CD4-positive, CD25-positive, alpha-beta regulatory T cell (primary cell): ENCODE measurements at places on chromosomes 7 and 10. TPM values are rescaled to one million over a fixed set of nuclear protein-coding genes. Genes with fewer than 3 reads are reported as not detected.

GRCh38 chr10:91418416-91418815, 8.3 kb downstream of the HECTD2 start:
- no peak for DNase-seq

GRCh38 chr10:10397906-10398305, 619.8 kb upstream of the CELF2 start:
- DNase-seq, result no peak

Gene COMMD3
- total RNA-seq, result 30.6 TPM

- DNase-seq, result no peak
These were observed 17.8 kb upstream of the INSIG1 start for GRCh38 chr7:155279787-155280445.

DNA sequence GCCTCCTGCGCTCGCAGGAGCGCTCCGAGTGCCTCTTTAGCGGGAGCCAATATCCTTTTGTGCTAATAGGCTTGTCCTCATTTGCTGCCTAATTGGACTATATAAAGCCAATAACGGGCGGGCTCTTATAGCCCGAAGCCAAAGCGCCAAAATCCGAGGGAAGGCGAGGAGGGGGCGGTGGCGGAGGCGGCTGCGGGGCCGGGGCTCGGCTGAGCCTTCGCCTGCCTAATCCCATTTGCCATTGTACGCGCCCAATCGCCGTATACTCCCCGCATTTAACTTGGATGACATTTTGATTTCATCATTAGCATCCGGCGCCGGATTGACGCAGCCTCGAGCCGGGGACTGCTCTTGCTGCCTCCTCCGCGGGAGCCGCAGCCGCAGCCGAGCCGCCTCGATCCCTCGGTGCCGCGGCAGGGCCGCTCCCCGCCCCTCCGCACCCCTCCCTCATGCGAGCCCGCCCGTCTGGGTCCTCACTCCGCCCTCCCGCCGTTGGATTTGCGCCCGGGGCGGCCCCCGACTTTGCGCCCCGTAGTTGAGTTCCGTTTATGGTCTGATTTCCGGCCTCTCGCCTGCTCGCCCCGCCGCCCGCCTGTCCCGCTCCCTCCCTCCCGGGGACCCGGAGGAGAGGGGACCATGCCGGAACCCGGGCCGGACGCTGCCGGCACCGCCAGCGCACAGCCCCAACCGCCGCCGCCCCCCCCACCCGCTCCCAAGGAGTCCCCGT, at the start of gene HMX3:
TSS of gene HMX3 (plus strand) at position 556 of the 727 bp plus-strand sequence. CDS start at position 637, 81 bp downstream.
- DNase-seq, result peak; percentile 47

- no peak for DNase-seq
These were observed 11.3 kb upstream of the SMO start for GRCh38 chr7:129176916-129177710.

DNA sequence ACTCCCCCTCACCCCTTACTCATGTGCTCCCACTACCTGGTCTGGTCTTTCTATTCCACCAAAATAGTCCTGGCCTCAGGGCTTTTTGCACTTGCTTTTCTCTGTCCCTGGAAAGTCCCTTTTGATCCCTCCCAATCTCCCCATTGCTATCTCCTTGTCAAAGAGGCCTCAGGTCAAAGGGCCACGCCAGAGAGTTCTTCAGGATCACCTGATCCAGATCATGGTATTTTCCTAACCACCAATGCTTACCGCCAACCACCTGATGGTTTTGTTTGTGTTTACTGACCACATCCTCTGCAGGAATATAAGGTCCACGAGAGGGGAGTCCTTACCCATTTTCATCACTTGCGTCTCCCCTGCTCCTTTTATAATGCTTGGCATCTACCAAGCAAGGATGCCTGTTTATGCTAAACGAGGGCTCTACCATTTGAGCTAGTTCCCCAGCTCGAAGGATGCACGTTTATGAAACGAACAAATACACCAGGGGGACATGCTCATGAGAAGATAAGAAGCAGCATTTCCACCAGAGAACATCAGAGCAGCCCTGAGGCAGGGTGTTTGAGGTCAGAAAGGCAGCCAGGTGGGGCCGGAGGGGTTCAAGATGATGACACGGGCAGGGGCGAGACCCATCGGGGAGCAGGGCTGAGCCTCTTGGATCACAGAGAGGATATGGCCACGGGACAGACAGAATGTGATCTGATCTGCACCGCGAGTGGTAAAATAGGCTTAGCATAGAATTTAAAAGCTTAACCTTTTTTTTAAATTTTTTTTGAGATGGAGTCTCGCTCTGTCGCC, 43.1 kb upstream of the FOXK1 start:
- no peak for DNase-seq

- DNase-seq, result peak; percentile 87
These were observed 74.0 kb upstream of the CUX1 start for GRCh38 chr7:101743241-101743994.

Gene MSMB
- not detected for total RNA-seq

DNA sequence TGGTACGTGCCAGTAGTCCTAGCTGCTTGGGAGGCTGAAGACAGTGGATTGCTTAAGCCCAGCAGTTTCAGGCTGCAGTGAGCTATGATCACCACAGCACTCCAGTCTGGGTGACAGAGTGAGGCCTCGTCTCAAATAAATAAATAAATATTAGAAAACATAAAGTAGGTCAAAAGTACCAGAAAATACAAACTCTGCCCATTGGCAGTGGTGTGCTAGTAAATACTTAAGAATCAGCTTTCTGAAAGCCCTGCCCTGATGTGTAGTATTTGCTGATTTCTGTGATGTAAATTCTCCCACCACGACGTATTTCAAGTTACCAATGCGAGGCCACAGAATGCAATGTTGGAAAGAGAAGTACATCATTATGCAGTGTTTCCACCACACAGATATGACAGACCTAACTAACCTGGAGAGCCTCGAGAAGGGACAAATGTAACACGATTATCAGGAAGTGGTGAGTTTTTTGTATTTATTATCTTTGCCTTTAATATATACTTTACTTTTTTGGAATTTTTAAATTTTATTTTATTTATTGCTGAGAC, 11.8 kb upstream of the MAP3K8 start:
- DNase-seq, result no peak

GRCh38 chr7:2452074-2452507, 24.1 kb downstream of the GRIFIN start:
- DNase-seq, result no peak

GRCh38 chr10:79562135-79562756, 2.0 kb upstream of the SFTPA2 start:
- peak; percentile 61 for DNase-seq

Gene ACADSB
- total RNA-seq, result 23.8 TPM

DNA sequence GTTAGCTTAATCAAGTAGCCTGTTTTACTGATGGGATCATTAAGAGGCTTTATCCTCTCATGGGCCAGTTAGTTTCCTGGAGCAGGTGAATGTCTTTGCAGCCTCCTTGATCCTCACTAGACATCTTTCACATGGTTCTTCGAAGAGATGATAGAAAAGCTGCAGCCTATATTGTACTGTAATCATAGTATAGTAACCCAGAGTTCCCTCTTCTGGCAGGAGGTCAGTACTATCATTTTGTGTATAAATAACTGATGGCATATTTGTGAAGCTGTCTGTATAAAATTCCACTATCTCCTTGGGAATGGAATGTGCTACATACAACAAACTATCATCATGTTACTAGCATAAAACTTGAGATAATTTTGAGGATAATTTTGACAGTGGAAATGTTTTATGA, 123.8 kb upstream of the PRPS1L1 start:
- DNase-seq, result no peak
